ENCODE measurements at places on chromosomes 4 and X. TPM values are rescaled to one million over a fixed set of nuclear protein-coding genes. Genes with fewer than 3 reads are reported as not detected.

Gene ARHGAP36
- total RNA-seq = 0.77 TPM

Gene UGT8
- total RNA-seq = 26.9 TPM

Gene ATP1B4
- total RNA-seq = not detected

Gene SSX7
- total RNA-seq = not detected

Gene SERPINA7
- not detected for total RNA-seq

Gene UFSP2
- total RNA-seq = 34.9 TPM

Gene ADH7
- total RNA-seq = not detected

Gene KLKB1
- 3.9 TPM for total RNA-seq

Gene DAPP1
- total RNA-seq = 1.5 TPM

Gene KCTD8
- total RNA-seq = 13.4 TPM

Gene FGFR3
- total RNA-seq = 99.7 TPM

DNA sequence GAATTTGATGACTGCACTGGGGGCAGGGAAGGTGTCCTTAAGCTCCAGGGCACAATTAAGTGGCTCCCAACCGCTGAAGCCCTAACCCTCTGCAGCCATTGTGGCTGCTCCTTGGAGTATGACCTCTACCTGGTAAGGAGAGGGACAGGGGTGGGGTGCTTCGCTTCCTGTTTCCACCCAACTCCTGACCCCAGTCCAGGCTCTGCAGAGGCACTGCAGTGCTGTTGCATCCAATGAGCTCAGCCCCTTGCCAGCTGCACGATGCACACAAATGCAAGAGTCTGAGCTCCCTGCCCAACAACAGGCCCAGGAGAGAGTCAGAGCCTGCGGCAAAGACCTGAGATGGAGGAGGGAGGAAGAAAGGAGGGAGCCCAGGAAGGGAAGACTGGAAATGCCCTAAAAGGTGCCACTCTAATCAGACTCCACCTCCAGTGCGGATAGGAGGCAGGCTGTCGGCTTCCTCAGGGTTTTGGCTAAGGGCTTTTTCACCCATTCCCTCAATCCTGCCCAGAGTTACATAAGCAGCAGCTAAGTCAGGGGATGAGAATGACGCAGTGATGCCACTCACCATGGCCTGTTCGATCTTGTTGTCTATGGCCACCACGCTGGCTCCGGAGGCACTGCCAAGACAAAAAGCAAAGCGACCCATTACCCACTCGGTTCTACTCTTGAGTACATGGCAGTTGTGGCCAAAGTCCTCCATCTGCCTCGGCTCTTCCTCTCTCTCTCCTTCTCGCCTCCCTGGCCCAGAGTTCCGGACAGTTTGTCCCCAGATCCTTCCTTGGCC, 60.1 kb downstream of the TSC22D3 start:
- DNase-seq = no peak

DNA sequence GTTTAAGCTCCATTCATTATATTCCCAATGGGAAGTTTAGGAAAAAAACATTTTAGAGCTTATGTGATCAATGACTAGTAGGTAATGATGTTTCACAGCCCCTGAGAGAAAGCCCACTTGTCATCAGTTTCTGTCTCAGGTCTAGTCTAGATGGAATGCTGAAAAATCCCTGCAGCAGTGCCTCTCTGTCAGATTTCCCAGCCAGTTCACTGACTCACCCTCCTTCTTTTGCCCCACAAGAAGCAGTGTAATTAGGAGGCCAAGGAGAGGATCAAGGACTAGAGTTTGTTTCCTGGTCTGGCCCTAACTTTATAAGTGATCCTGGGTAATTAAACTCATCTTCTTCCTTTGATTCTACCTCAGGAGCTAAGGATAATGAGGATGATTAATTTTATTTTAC, 118.7 kb upstream of the ANXA3 start:
- no peak for DNase-seq

GRCh38 chr4:118397623-118397979, 44.8 kb upstream of the PRSS12 start:
- DNase-seq = no peak

DNA sequence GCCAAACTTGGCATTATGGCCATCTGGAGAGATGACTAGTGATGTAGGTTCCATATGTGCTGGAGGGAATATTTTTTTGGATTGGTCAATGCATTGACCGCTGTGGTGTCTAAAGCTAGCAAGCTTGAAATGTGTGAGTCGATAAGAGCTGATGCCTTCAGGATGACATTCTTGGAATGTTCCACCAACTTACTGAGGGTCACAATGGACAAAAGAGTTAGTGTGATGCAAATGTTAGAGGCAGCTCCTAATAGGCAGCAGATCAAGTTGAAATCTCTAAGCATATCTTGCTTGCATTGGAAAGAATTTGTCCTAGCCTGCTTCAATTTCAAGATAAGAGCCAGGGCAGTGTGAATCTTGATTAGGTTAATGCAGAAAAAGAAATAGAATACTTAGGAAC, 210.4 kb upstream of the AFF2 start:
- no peak for DNase-seq

DNA sequence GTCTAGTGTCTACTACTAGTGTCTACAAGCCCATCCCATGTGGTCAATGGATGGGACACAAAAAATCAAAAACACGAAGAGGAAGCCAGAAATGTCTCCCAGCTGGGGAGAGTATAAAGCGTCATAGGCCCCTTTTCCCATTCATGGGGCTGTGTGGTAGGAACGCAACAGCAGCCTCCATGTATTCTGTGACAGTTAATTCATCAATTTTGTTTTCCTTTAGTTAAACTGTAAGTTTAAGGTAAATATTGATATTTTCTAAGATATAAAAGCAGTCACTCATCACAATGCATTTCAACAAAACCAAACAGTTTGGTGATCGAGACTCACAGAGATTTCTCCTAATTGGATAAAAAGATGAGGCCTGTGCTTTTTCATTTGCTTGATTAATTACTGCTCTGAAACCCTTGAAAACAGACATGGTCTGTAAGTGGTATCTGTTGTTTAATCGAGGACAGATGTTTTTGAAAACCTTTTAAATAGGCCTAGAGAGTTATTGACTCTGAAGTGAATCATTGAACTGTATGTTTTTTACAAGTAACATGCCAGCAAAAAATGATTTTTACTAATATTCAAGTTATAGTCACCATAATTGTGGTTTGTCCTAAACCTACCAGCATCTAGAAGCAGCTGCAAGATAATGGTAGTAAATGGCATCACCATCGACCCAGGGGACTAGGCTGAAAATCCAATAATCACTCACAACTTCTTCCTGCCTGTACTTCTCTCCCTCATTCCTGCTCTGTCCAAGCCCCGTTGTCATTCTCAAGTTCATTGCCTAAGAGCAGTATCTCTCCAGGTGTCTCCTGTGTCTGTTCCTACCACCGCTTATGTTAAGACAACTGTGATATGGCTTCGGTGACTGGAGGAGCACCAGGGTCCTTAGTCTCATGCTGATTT, 87.7 kb upstream of the SHISA3 start:
- DNase-seq = no peak

DNA sequence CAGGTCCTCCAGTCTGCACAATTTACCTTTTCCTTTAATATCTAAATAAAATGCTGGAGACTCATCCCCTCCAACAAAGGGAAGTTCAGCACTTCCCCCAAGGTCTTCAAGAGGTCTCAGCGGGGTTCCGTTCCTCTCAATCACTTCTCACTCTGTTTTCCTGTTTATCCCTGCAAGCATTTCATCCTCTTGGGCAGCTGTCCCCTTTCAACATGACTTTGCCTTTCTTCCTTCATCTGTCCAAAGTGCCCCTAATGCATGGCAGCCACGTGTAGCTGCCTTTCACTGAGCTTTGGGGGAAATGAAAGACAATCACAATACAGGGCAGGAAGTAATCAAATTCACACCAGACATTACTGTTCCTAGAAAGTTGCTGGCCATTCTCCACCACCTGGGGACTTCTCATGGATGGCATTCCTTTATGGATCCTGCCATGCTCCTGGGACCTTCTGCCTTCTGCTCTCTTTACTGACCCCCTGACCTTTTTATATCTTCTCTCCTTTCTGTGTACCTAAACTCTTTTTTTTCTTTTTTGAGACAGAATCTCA, 79.7 kb upstream of the USP9X start:
- DNase-seq = no peak

GRCh38 chr4:55346851-55347255, 811 bp downstream of the SRD5A3 start:
- no peak for DNase-seq

- no peak for DNase-seq
Observed at GRCh38 chr4:94534401-94535312, 82.9 kb downstream of the PDLIM5 start.

GRCh38 chr4:148850257-148850995, 408.2 kb upstream of the NR3C2 start:
- no peak for DNase-seq

- DNase-seq = no peak
Observed at GRCh38 chrX:71846429-71846828, 64.2 kb upstream of the NHSL2 start.

- no peak for DNase-seq
Observed at GRCh38 chr4:151569650-151570049, 160.7 kb downstream of the FHIP1A start.

DNA sequence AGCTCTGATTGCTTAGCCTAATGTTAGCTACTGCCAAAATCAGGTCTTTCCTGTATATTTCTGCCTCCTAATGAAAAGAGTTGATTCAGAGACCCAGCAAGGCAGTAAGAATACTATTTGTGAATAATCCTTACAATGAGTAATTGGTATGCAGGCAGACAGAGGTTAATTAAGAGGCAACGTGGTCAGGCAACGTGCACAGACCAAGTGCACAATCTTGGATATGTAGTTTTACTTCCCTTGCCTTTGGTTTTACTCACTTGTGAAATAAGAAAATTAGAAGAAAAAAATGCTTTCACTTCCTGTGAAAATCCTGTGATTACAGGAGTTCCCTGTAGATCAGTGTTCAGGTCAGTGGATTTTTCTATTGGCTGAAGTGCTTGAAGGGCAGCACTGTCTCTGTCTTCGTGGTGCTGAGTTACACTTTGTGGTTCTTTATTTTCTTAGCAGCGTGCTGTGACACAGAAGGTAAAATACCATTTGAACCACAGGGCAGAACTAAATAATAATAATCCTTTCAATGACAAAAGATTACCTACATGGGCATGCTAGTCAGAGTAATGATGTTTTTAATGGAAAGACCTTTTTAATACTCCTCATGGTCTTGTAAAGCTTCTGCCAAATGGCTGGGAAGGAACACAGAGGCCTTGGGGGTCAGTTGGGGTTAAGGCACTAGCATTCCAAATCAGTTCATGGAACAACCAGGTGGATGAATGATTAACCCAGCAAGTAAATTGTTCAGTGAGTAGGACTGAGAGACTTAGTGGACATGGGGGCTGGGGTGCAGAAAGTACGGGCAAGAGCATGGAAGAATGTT, 430.9 kb downstream of the MAPK10 start:
- DNase-seq = no peak

DNA sequence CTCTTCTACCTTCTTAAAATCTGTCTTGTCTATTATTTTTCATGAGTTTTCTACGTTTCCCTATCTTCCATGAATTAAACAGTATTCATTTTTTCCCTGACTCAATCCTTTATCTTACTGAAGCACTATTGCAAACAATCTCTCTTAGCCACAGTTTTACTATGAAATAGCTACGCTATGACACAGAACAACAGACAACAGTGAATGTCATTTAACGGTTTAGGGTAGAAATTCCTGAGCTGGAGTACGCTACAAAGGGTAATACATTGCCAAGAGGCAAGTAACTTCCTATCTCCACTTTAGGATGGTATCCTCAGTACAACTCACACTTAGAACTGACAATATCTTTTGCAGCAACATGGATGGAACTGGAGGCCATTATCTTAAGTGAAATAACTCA, 552.6 kb downstream of the INPP4B start:
- DNase-seq = no peak

- no peak for DNase-seq
Observed at GRCh38 chrX:110588164-110588563, 207.5 kb downstream of the CHRDL1 start.

DNA sequence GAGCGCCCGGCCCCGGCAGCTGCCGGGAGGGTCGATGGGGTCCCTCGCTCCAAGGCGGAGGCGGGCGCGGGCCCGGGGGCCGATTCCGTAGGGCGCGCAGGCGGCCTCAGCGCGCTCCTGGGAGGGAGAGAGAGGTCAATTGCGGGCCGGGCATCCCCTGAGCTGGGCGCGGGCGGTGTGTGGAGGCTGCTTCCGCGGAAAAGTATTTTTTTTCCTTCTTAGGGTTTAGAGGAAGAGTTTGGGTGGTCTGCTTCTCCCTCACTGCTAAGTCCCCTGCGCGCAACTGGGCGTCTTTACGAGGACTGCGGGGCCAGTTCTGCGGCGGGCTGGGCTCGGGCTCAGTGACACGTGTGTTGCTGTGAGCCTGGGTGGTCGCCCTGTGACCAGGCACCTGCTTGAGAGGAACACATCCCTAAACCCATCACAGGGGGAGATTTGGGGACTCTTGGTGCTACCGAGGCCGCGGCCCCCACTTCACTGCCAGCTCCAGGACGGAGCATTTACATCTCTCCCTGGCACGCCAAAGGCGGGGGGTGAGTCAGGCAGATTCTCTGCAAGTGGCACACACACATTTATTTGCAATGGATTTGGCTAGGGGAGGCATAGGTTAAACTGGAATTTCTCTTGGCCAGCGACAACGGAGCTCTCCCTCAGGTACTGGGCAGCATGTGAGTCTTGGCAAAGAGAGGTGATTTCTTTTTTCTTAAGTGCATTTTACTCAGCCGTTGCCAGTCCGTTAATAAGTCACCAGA, 151.2 kb upstream of the SLC4A4 start:
- DNase-seq = peak; percentile 23

- DNase-seq = no peak
Observed at GRCh38 chrX:119685225-119686066, 7.5 kb downstream of the SEPTIN6 start.

DNA sequence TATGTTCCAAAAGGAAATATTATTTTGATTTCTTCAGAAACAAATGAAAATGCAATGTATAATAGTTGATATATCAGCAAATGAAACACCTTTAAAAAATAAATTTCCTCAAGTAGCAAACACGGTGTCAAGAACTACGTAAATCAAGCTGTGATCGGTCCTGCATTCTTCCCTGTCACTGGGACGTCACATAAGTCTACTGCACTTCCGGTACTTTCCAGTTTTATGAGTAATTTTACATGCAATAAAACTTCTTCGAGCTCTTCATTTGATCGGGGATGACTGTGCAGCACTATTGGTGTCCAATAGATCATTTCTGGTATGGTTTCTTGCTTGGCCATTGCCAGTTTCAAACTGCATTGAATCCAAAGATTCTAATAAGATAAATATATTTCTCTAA, 114.0 kb upstream of the VEGFC start:
- DNase-seq = no peak

- no peak for DNase-seq
Observed at GRCh38 chrX:134194915-134195314, 42.1 kb upstream of the CCDC160 start.

GRCh38 chr4:90127706-90128345, 632 bp downstream of the CCSER1 start:
- DNase-seq = no peak

GRCh38 chrX:68732906-68733493, 85.5 kb downstream of the STARD8 start:
- DNase-seq = no peak

- DNase-seq = no peak
Observed at GRCh38 chr4:65535113-65535512, 135.2 kb downstream of the EPHA5 start.

- no peak for DNase-seq
Observed at GRCh38 chr4:88645994-88646393, 51.6 kb downstream of the NAP1L5 start.
